ENCODE measurements at places on chromosomes 2 and 18.

- DNase-seq: no peak
These were observed 328.1 kb upstream of the PKDCC start for GRCh38 chr2:41719756-41720155.

DNA sequence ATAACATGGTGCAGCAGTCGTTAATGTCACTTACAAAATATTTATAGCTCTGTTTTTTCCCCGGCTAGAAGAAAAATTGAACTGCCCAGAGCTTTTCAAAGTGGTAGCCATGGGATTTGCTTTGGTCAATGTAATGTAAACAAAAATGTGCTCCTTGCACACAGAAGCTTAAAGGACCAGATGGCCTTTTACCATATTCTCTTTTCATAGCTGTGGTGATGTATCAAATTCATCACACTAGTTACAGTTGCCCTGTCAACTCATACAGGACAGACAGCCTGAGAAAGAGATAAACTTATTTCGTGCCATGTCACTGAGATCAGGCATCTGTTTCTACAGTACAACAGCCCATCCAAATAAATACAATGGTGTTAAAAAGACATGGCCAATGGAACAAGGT is 368.1 kb upstream of the CDH19 start:
- no peak for DNase-seq

DNA sequence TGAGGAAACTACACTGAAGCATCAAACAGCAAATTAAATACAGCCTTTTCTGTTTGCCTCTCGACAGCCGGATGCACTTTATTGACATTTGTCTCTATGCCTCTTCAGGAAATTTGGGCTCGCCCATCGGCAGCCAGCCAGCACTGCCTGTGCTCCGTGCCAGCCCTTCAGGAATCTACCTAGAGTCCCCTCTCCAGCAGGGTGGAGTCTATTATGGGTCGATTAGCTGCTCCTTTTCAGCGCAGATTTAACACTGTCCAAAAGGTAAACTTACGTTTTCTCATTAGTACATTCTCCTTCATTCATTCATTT is 91.5 kb downstream of the MYCN start:
- DNase-seq: no peak

- no peak for DNase-seq
These were observed 150.7 kb upstream of the MGAT5 start for GRCh38 chr2:134103196-134103595.

DNA sequence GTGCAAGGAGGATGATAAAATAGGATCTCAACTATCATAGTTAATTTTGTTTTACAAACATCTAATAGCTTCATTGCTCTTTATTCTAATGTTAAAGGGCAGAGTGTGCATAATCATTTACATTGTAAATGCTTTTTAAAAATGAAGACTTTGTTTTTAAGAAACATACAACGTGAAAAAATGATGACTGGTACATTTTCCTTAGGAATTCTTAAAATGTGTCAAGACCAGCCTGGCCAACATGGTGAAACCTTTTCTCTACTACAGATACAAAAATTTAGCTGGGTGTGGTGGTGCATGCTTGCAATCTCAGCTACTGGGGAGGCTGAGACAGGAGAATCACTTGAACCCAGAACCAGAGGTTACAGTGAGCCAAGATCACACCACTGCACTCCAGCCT is 179.0 kb downstream of the PDE1A start:
- DNase-seq: no peak

DNA sequence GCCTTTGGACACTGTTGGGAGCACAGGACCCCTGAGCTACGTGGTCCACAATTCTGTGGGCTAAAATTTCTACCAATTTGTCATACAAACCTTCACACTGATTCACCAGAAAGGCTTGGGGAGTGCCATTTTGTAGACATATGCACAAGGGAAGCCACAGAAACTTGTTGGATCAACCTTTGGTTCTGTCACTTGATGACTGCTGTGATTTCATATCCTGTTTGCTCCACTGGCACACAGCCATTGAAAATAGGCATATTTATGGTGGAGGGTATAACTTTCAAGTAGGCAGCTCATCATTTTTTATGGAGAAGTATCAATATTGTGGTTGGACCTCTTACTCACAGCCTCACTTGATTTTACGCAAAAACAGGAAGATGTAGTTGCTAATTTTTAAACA is 10.5 kb downstream of the NAPG start:
- no peak for DNase-seq

Measured in hematopoietic multipotent progenitor cell treated with erythropoietin and hydrocortisone succinate and interleukin-3 and kit ligand, for 8 days (in vitro differentiated cells).